Ascending aorta (tissue), 2 donors: ENCODE measurements at places on chromosomes 13 and 19.

DNA sequence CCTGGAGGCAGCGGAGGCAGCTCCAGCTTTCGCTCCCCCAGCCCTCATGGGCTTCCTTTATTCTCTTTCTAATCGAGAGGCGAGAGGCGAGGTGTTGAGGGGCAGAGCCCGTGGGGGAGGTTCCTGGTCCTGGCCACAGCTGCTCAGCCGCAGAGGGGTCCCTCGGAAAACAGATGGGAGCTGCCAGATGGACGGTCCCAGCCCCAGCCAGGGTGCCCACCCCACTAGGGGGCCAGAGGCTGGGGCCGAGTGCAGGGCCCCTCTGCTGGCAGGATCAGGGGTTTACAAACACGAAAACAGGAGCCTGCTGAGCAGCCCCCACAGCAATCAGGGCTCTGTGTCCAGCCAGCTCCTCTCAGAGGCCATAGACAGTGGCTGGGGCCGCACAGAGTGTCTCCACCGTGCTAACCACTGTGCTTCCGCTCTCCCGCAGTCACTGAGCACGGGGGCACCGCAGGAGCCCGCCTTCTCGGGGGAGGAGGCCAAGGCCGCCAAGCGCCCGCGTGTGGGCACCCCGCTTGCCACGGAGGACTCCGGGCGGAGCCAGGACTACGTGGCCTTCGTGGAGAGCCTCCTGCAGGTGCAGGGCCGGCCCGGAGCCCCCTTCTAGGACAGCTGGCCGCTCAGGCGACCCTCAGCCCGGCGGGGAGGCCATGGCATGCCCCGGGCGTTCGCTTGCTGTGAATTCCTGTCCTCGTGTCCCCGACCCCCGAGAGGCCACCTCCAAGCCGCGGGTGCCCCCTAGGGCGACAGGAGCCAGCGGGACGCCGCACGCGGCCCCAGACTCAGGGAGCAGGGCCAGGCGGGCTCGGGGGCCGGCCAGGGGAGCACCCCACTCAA, 182.2 kb downstream of the KDM4B start:
- no peaks in the 10 kb centered on the region for H3K27me3 ChIP-seq
- no peak for DNase-seq
- H3K4me3 ChIP-seq, result no peak overlapping the region
- H3K27ac ChIP-seq, result no peak overlapping the region
- H3K36me3 ChIP-seq, result peaks cover 51% of the 10 kb centered on the region

DNA sequence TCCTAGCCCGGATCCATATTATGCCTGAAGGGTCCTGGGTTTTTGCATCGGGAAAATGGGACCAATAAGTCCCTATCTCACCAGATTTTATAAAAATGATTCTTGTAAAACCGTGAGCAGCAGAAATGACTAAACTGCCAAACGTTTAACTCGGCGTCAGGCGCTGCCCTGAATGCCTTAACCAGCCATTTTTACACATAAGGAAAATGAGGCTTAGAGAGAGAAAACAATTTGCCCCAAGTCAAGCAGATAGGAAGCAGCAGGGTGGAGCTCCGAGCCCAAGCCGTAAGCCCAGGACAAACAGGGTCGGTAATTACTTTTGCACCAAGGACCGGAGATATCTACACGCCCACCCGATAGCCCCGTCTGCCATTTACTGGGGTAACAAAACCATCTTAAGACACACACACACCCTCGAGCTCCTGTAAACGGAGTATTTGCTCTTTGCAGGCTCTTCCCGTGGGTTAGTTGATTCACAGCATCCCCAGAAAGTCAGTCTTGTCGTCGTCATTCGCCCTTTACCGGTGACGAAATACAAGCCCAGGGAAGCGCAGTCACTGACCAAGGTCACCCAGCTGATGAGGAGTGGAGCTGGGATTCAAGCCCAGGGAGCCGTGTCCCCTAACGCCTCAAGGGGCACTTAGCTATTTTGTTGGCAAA, 16.0 kb upstream of the MRI1 start:
- H3K36me3 ChIP-seq, result peaks cover 17% of the 10 kb centered on the region
- H3K27ac ChIP-seq, result peak overlapping the region; percentile 91
- no peak for DNase-seq
- H3K4me1 ChIP-seq, result peaks cover 11% of the 10 kb centered on the region
- no peaks in the 10 kb centered on the region for H3K27me3 ChIP-seq

DNA sequence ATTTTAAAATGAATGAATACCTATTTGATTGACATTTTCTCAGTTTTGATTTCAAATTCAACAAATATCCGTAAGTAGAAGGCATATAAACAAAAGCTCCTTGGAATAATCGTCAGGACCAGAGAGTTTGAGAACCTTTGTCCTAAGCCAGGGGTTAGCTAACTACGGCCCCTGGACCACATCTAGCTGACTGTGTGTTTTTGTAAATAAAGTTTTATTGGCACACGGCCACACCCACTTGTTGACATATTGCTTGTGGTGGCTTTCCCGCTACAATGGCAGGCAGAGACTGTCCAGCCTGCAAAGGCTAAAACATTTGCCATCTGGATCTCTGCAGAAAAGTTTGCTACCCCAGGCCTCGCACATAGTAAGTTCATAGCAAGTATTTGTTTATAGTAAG, 83.4 kb downstream of the GNG7 start:
- H3K27ac ChIP-seq, result peak overlapping the region; percentile 45
- DNase-seq, result no peak
- H3K4me1 ChIP-seq, result no peaks in the 10 kb centered on the region

DNA sequence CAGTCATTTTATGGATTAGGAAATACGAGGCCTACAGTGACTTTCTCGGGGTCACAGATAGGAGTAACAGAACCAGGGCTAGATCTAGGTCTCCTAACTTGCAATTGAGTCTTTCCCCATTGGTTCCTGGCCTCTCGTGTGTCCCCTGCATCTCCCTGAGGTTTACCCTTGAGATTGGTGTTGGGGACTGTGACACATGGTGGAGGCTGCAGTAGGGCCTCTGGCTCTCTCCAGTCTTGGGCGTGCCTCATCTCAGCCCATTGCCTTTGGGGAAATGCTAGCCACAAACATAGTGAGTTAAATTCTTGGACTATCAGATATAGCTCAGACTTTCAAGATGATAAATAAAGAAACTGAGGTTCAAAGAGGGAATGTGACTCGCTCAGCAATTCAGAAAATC, 212.1 kb downstream of the KCNRG start:
- no peaks in the 10 kb centered on the region for H3K27me3 ChIP-seq
- DNase-seq, result no peak
- no peak overlapping the region for H3K4me3 ChIP-seq
- no peaks in the 10 kb centered on the region for H3K4me1 ChIP-seq
- no peak overlapping the region for H3K27ac ChIP-seq
- no peaks in the 10 kb centered on the region for H3K36me3 ChIP-seq

- H3K27ac ChIP-seq, result no peak overlapping the region
- DNase-seq, result no peak
- H3K36me3 ChIP-seq, result no peaks in the 10 kb centered on the region
- no peaks in the 10 kb centered on the region for H3K27me3 ChIP-seq
Measured at GRCh38 chr13:73991884-73992283, 142.3 kb downstream of the KLF12 start.

DNA sequence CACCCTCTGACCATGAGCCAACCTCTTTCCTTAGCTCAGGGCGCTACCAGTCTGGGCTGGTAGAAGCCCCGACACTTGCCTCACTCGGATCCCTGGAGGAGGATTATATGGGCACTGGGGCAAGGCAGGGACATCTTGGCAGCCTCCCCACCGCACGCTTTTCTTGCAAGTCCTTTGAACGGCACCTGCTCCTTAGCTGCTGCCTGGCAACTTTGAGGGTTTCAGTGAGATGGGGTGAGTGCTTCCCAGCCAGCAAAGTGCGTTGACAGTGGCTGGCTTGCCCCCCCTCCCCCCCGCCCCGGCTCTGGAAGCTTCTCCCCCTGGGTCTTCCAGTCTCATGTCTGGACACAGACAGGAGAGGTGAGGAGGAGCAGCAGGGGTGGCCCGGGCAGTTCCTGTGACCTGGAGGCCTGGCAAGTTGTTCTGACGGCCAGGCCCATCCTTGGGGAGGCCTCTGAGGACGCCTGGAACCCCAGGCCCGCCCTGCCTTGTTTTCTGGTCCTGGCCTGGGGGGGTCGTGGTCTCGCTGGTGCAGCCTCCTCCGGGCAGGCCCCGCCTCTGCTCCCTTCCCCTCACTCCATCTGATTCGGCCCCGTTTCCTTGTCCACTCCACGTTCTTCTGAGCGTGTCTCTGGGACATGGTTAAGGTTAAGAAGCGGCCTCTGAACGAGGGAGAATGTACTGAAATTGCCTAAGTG, 75.2 kb downstream of the ATP11A start:
- no peaks in the 10 kb centered on the region for H3K27me3 ChIP-seq
- no peak for DNase-seq
- no peak overlapping the region for H3K27ac ChIP-seq
- H3K4me1 ChIP-seq, result no peaks in the 10 kb centered on the region
- no peaks in the 10 kb centered on the region for H3K36me3 ChIP-seq
- H3K4me3 ChIP-seq, result no peak overlapping the region

DNA sequence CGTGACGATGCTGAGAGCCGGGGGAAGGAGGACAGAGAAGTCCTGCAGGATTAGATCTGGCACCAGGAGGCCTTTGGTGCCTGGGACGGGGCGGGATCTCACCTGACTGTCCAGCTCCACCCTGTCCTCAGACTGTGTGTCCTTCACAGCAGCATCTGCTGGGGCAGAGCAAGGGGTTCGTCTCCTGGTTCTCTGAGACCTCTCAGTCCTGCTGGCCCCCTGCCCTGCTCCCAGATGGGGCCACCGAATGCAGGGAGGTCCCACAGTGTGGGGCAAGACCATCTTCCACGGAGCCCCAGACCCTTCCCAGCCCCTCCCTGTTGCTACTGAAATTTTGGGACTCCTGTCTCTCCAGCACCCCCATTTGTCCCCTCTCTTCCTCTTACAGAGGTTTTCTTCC, 4.5 kb downstream of the LILRB3 start:
- no peaks in the 10 kb centered on the region for H3K27me3 ChIP-seq
- H3K27ac ChIP-seq, result no peak overlapping the region
- no peak overlapping the region for H3K4me3 ChIP-seq
- no peaks in the 10 kb centered on the region for H3K4me1 ChIP-seq
- no peaks in the 10 kb centered on the region for H3K36me3 ChIP-seq

DNA sequence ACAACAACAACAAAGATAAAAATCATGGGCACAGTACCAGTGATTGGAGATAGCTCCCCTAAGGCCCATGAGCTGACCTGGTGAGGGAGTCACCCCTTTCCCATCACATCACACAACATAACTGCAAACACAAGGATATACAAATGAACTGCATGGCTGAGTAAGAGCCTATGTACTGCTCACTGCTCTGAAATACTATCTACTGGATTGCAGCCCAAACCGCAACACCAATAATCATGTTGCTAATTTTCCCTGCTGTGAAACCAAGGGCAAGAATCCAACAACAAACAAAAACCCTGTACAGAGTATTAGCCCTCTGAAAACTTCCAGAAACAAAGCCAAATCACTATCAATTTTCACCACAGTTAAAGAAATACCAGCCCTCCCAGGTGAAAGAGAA, 1893.2 kb downstream of the PCDH9 start:
- H3K36me3 ChIP-seq, result no peaks in the 10 kb centered on the region
- no peak overlapping the region for H3K4me3 ChIP-seq
- no peak overlapping the region for H3K27ac ChIP-seq

DNA sequence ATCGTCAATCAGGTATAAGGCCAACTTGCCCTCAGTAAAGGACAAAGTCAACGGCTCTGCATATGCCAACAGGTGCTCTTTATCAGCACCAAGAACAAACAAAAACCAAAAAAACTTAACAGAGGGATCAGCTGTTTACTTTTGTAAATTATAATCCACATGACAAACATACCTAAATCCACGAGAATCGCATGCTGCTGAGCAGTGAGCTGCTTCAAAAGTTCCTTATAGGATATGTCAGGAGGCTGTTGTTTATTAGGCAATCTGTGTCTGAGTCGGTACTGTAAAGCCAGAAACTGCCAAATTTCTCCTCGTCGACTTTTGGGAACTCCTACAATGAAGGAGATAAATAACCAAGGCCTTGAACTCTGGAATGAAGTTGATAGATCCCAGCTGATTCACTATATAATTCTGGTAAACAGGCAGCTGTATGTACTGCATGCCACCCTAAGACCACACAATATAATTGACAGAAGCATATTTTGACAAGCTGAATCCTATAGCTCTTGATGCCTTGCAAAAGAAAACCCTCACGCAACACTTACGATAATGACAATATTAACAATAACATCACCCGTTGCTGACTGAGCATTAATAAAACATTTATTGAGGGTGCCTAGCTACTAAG, 179.8 kb downstream of the TBC1D4 start:
- H3K4me3 ChIP-seq, result no peak overlapping the region
- H3K27me3 ChIP-seq, result no peaks in the 10 kb centered on the region
- H3K36me3 ChIP-seq, result no peaks in the 10 kb centered on the region
- no peak overlapping the region for H3K27ac ChIP-seq
- DNase-seq, result no peak

DNA sequence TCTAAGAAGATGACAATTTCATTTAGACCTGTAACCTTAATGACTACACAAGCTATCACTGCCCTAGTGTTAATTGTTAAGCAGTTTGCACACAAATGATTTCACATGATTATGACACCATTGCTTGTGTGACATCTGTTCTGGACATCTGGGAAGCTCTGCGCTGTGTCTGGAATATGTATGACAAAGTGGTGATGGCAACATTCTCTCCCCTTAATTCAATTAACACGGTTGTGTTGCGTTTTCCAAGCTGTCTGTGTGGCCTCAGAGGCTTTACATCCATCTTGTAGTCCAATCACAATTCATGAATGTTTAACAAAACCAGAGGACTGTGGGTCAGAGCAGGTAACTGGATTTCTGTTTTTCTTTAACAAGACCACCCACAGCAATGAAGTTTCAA, 204.4 kb downstream of the COG6 start:
- DNase-seq, result no peak
- H3K36me3 ChIP-seq, result no peaks in the 10 kb centered on the region
- H3K27ac ChIP-seq, result no peak overlapping the region
- no peak overlapping the region for H3K4me3 ChIP-seq

DNA sequence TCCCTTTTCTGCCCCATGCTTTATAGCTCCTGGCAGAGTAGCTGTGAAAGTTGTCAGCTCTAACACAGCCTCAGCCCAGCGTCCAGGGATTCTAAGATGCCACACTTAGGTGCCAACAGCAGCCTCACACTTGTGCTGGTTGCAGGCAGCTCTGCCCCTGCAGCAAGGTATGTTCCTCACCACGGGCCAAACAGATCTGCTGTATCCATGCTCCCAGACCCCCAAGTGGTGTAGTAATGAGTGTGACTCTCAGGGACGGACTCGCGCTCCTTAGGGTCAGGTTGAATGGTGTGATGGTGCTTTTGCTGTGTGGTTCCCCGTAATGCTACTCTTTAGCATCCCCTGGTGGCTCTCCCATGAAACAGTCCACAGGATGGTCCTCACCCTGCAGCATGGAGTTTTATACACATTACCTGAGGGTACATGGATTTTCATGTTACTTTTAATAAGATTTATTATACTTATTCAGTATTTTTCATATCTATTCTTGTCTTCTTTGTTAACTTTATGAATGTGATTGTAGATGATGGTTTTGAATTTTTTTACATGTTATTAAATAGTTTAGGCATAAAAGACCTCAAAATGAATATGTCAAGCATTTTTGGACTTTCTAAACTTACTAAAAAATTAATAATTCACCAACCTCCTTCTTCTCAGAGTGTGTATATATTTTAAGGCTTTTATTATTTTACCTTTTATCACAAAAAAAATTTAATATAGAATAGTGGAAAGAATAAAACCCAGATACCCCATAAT, 232.5 kb downstream of the SLC7A1 start:
- DNase-seq, result no peak
- H3K4me3 ChIP-seq, result peak overlapping the region; percentile 54
- peaks cover 4% of the 10 kb centered on the region for H3K4me1 ChIP-seq
- no peaks in the 10 kb centered on the region for H3K27me3 ChIP-seq
- no peaks in the 10 kb centered on the region for H3K36me3 ChIP-seq

GRCh38 chr19:1363599-1363998, 20.1 kb upstream of the NDUFS7 start:
- H3K27me3 ChIP-seq, result no peaks in the 10 kb centered on the region
- no peak for DNase-seq
- no peak overlapping the region for H3K27ac ChIP-seq
- H3K4me1 ChIP-seq, result peaks cover 4% of the 10 kb centered on the region
- H3K4me3 ChIP-seq, result no peak overlapping the region
